Stimulated activated CD8-positive, alpha-beta memory T cell treated with anti-CD3 and anti-CD28 coated beads, Interleukin-4, amount 100 ng/mL, for 4 hours (primary cell): ENCODE measurements at places on chromosomes 3 and 15.
A peak's percentile ranks its signal among the peaks of the same experiment; 100 is the strongest.

- no peak for DNase-seq
These were observed 1.4 kb upstream of the FOXB1 start for GRCh38 chr15:60002528-60003218.

GRCh38 chr3:115932807-115933206 is 309.5 kb downstream of the GAP43 start:
- DNase-seq, result no peak

GRCh38 chr3:171781711-171782127 is 28.6 kb downstream of the PLD1 start:
- DNase-seq, result no peak

DNA sequence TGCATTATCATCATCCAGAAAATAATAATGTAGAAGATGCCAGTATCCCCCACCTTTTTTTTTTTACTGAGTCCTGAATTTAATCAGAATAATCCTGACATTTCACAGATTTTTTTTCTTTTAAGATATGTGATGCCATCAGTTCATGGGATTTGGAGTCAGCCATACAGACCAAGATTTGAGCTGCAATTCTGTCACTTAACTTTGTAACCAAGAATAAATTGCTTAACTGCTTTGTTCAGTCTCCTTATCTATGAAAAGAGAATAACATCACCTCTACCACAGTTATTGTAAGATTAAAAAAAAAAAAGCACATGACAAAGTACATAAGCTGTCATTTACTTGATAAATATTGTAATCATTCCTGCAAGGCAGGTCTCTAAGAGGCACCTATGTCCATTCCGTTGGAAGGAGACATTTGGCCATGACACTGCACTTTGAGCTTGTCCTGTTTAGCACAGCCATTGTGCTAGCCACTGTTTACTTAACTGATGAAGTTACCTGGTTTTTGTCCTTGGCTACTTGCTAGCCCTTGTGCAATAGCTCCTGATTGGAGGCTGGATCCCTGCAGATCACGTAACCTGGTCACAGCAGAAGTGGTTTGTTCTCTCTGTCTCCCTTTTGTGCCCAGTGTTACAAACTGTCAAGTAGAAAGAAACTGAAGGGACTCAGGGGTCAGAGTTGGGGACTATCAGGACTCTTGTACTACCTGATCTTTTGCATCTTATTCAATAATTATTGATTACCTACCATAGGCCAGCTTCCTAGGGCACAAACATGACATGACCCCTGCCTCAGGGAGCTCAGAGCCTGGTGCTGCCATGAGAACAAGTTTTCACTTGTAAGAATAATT is 306.0 kb downstream of the WDR72 start:
- no peak for DNase-seq

DNA sequence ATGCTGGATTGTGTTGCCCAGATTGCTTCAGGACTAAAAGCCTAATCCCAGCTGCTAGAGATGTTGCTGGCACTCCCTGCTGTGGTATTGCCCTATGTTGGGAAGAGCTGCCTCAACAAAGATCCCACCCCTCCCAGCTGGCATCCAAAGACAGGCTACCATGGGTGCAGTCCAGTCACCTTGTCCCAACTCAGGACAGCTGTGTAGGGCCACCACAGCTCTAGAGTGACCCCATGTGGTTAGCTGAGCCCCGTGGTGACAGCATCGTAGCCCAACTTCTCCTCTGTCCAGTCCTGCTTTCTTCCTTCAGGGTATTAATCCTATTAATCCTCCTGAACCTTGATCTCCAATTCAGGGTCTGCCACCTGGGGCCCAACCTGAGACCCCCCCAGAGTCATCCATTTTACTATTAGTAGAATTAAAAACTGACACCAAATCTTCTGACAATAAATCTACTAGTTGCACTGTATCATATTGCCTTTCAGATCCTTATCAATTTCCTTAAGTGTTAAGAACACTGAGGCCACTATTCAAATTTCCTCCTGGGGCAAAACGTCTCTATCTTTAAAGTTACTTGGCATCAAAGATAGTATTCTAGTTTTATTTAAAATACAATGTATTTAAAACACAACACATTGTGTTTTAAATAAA is 83.5 kb downstream of the AQP9 start:
- DNase-seq, result no peak

GRCh38 chr3:111577798-111578685 is 17.1 kb downstream of the ZBED2 start:
- no peak for DNase-seq

GRCh38 chr3:137988152-137988551 is 21.8 kb upstream of the CLDN18 start:
- no peak for DNase-seq

GRCh38 chr3:150889106-150889505 is 16.1 kb downstream of the MINDY4B start:
- DNase-seq, result no peak

- no peak for DNase-seq
These were observed 12.5 kb upstream of the GK5 start for GRCh38 chr3:142237891-142238290.

- DNase-seq, result no peak
These were observed 308.4 kb downstream of the SQOR start for GRCh38 chr15:45943240-45943639.

- no peak for DNase-seq
These were observed 27.2 kb downstream of the BCL2A1 start for GRCh38 chr15:79943820-79944219.

DNA sequence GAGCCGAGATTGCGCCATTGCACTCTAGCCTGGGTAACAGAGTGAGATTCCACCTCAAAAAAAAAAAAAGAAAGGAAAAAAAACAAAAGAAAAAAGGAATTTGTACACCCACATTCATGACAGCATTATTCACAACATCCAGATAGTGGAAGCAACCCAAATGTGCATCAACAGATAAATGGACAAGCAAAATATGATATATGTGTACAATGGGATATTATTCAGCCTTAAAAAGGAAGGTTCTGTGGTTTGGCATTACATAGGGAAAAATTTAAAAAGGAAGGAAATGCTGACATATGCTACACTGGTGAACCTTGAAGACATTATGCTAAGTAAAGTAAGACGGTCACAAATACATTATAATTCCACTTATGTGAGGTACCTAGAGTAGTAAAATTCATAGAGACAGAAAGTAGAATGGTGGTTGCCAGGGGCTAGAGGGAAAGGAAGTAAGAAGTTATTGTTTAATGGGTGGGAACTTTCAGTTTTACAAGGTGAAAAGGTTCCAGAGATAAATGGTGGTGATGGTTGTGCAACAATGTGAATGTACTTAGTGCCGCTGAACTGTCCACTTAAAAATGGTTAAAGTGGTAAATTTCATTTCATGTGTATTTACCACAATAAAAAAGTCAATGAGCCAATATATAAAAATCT is 118.5 kb downstream of the MYLK start:
- DNase-seq, result no peak

DNA sequence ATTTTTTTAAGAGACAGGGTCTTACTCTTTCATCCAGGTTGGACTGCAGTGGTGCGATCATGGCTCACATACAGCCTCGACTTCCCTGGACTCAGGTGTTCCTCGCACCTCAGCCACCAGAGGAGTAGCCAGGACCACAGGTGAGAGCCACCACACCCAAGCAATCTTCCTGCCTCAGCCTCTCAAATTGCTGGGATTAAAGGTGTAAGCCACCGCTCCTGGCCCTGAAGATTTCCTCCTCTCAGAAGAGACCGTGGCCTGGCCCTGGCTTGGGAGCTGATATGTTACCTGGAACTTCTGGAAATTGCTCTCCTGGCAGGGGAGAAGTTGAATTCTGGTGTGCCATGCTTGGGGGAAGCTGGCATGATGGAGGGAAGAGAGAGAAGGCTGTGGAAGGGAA is 36.2 kb downstream of the PPCDC start:
- no peak for DNase-seq

DNA sequence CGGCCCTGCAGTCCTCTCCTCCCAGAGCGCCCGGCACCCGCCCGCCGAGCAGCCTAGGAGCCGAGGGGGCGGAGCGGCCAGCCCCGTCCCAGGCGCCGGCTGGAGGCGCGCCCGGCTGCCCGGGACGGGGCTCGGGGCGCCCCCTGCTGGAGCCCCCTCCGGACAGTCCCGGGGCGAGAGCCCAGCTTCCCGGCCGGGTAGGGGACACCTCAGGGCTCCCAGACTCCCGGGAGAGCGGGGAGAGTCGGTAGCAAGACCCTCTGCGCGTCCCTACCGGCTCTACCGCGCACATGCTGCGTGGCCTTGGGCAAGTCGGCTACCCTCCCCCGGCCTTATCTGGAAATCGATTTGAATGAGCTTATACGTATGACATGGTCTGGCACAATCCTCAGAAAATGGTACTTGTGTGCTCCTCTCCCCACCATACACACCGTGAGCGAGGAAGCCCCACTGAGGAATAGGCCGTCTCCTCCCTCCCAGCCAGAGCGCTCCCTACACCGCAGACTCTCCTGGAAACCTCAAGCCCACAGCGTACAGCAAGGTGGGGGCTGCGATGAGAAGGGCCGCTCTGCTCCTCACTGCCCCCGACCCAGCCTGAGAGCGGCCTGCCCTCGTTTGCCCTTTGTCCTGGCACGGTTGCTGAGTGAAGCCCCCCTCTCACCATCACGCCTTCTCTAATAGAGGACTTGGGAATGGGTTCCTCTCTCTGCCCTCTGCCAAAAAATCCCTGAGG is at the start of gene DAPK2:
TSS of gene DAPK2 (minus strand) at position 65 of the 733 bp plus-strand sequence. CDS start 6,224 bp downstream, outside the sequence.
- DNase-seq, result peak; percentile 30

DNA sequence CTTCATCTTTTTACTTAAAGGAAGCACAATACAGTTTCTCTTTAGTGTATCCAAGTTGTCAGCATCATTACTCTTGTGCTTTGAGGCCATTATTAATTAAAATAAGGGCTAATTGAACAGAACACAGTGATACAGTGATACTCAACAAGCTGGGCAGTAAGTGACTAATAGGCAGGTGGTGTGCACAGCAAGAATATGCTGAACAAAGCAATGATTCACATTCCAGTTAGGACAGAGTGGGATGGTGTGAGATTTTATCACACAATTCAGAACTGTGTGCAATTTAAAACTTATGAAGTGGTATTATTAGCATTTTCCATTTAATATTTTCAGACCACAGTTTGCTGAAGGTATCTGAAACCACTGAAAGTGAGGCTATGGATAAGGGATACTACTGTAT is 116.9 kb downstream of the PLOD2 start:
- DNase-seq, result no peak

GRCh38 chr3:62587579-62588031 is 214.3 kb upstream of the FEZF2 start:
- DNase-seq, result no peak

DNA sequence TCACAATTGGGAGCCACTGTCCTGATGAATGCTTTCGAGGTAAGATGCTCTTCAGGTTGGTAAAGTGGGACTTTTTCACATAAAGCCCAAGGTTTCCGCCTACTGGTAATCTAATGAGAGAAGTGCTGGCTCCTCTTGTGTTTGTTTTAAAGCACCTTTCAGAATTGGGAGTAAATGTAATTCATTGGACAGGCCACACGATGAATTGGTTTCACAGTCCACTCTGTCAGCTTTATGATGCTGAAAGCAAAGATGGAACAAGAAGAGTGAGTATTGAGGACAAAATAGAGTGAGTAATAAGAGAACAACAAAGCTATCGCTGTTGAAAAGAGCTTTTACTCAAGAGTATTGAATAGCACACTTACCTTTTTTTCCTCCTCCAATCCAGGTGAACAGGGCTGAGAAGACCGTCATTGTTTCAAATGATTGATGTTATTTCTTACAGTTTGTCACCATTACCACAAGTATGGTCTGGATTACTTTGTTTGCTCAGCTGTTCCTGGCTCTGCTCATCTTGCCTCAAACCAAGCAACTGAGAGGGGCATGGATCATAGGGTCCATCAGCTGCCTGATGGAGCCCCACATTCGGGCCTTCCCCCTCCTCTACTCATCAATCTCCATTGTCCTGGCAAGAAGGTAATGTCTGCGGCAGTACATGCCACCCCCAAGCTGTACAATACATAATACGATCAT is 136.1 kb upstream of the CNTN4 start:
- no peak for DNase-seq

DNA sequence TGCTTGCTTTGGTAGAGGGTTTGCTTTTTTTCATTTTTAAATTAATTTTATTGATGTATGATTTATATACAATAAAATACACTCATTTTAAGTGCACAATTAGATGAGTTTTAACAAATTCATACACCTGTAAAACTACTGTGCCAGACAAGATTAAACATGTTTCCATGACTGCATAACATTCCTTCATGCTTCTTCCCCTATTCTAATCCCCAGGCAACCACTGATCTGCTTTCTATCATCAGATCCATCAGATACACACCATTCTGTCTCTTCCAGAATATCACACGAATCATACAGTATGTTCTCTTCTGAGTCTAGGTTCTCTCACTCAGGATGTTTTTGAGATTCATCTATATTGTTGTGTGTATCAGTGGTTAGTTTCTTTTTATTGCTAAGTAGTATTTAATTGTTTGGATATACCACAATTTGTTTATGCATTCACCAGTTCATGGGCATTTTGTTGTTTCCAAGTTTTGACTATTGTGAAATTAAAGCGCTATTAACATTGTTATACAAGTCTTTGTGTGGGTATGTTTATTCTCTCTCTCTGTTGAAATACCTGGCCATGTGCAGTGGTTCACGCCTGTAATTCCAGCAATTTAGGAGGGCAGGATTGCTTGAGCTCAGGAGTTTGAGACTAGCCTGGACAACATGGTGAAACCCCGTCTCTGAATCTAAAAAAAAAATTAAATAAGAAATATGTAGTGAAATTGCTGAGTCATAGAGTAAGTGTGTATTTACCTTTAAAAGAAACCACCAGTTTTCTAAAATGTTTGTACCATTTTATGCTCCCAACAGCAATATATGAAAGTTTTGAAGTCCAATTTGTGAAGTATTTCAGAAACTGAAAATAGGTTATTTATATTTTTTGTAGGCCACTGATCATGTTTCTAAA is 7.0 kb upstream of the TFG start:
- DNase-seq, result no peak

DNA sequence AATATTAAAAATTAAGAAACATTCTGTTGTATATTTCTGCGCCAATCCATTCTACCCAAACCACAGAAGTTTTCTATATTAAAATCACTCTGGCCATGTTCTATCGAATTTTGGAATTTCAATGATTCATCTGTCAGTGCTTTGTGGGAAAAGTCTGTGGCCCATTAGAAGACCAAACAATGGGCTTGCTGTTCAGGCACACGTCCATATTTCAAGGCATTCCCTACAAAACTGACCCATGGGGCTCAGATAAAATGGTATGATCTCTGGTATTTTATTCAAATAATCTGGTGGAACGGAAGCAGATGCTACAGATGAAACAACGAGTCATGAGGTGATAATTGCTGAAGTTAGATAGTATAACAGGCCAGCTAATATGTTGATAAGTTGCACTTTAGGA is 12.4 kb downstream of the NPHP3 start:
- DNase-seq, result no peak

DNA sequence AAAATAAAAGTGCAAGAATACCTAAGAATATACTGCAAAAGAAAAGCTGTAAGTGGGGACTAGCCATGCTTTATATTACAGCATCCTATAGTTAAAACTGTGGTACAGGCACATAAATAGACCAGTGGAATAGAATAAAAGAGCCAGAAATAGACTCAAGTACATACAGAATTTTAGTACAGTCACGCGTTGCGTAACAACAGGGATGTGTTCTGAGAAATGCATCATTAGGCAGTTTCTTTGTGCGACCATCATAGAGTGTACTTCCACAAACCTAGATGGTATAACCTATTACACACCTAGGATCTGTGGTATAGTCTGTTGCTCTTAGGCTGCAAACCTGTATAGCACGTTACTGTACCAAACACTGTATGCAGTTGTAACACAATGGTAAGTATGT is 61.8 kb downstream of the PCCB start:
- no peak for DNase-seq

GRCh38 chr15:47607695-47608094 is 109.6 kb upstream of the SEMA6D start:
- no peak for DNase-seq
